ENCODE measurements at places on chromosomes 12 and 14.
A peak's percentile ranks its signal among the peaks of the same experiment; 100 is the strongest.

DNA sequence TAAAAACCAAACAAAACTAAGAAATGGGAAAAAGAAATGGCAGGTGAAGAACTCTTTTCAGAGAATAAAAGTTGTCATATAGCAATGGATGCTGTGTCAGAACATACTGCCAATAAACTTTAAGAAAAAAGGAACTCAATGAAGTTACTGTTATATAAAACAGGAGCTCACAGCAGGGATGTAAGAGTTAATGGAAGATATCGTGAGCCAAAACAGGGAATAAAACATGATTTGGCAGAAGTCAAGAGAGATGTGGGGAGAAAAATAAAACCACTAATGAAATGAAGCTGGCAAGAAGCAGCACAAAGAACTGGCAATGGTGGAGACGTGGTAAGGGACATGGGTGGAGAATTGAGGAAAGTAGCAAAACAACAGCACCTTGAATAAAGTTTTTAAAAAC, 61.0 kb downstream of the TAOK3 start:
- DNase-seq: no peak

GRCh38 chr12:43306066-43306465, 245.9 kb downstream of the ADAMTS20 start:
- DNase-seq: no peak

- DNase-seq: no peak
These were observed 36.7 kb downstream of the RBM19 start for GRCh38 chr12:113929312-113929989.

- DNase-seq: no peak
These were observed 377.8 kb upstream of the TMEM132C start for GRCh38 chr12:127888943-127889719.

- DNase-seq: no peak
These were observed 21.0 kb downstream of the HECTD4 start for GRCh38 chr12:112361271-112361670.

DNA sequence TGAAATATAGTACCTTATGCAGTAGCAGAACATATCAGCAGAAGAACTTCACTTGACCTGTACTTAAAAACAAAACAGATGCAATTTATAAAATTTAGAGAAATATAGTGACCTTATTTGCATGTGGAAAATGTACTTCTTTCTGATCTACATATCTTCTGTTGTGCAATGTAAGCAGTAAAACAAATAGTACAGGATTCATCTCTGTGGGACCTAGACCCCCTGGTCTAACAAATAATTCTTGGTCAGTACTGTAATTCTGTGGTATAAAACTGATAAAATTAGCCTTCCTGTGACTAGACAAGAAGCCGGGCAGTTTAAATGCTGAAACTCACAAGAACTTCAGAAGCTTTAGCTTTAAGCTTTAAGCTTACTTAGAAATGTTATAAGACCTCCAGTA, 21.6 kb downstream of the HIF1A start:
- no peak for DNase-seq

- DNase-seq: no peak
These were observed 1.8 kb upstream of the FSCB start for GRCh38 chr14:44508834-44509233.

- no peak for DNase-seq
These were observed 64.5 kb downstream of the AMN start for GRCh38 chr14:102986810-102987579.

GRCh38 chr14:81416981-81417380, 16.9 kb upstream of the STON2 start:
- no peak for DNase-seq

- DNase-seq: no peak
These were observed 83.0 kb downstream of the SLC25A21 start for GRCh38 chr14:37089410-37089809.

- DNase-seq: no peak
These were observed 88.8 kb downstream of the ATF7IP start for GRCh38 chr12:14454098-14454907.

- peak; percentile 98 for DNase-seq
These were observed 171.1 kb downstream of the DACT1 start for GRCh38 chr14:58808828-58809227.

GRCh38 chr12:113899561-113900471, 66.3 kb downstream of the RBM19 start:
- DNase-seq: peak; percentile 85

DNA sequence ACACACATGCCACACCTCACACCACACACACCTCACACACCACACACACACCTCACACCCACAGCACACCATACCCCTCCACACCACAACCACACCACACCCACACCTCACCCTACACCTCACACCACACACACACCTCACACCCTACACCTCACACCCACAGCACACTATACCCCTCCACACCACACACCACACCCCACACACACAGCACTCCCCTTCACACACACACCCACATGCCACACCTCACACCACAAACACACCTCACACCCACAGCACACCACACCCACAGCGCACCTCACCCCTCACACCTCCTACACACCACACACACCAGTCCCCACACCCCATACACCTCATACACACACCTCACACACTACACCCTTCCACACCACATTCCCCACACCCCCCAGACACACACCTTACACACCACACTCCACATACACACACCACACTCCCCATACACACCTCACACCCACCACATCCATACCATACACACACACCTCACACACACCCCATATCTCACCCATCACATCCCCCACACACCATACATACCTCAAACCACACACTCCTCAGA, 80.0 kb downstream of the ACTN1 start:
- no peak for DNase-seq

- no peak for DNase-seq
These were observed 86.9 kb downstream of the ATF7IP start for GRCh38 chr12:14452336-14452735.

- peak; percentile 23 for DNase-seq
These were observed 8.8 kb downstream of the ALDH2 start for GRCh38 chr12:111775205-111776193.

- no peak for DNase-seq
These were observed 18.7 kb downstream of the FBXL14 start for GRCh38 chr12:1575408-1576401.

DNA sequence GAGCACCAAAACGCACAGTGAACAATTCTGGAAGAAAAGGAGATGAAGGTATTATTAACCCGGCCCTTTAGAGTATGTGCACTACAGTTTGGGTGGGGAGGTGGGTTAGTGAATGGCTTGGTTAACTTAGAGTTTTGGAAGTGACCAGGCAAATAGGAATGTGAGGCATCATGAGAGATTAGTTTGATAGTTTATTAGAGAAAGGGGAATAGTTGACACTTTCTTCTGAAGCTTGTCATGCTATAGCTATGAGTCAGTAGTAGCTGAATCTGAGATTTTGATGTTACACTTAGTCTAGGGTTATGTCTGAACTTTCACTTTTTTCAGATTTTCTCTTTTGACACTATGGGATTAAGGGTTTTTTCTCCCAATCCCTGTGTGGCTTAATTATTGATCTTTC, 567.2 kb downstream of the SNAPC1 start:
- no peak for DNase-seq

DNA sequence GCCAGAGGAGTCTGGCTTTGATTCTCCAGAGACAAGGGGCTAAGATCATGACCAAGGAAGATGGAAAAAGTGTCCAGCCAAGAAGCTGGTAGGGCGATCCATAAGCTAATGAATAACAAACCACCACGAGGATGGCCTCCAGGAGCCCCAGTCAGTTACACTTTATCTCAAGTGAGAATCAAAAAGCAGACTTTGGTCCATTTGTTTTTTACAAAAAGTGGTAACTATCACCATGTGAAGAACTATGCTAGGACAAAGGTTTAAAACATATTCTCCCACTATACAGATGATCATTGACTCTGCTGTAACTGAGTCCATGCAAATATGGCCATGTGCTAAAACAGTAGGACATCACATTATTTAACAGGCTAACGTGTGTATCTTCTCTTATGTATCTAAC, 13.9 kb downstream of the SETD3 start:
- DNase-seq: no peak

- DNase-seq: no peak
These were observed 29.8 kb upstream of the DLGAP5 start for GRCh38 chr14:55221186-55221585.

GRCh38 chr14:74260525-74261233, 21.4 kb downstream of the VSX2 start:
- DNase-seq: no peak

- DNase-seq: no peak
These were observed 204.3 kb downstream of the TTC7B start for GRCh38 chr14:90611936-90612335.

DNA sequence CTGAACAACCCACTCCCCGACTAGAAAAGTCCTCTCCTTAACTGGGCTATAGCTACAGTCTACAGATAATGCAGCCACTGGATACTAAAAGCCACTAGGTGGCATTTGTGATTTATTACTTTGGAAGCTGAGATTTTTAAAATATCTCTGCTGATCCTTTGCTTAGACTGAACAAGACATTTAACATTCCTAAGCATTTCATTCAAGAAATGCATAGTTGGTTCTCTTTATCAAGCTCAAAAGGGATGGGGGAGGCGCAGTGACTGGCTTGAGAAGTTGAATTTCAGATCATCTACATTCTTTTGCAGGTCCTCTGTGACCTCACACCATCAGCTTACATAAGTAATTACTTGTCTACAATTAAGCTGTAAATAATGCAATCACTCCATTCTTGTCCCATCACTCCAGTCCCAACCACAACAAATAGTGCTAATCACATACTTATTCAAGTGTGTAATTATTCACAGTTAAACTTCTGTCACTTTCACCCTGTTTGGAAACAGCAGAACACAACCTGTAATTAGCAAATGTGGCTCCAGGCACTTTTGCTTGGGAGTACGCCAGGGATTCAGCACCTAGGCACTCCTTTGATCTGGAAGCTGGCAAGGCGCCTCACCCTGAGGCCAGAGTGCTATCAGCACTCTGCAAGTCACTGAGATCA, 203.6 kb downstream of the NOVA1 start:
- DNase-seq: peak; percentile 79

DNA sequence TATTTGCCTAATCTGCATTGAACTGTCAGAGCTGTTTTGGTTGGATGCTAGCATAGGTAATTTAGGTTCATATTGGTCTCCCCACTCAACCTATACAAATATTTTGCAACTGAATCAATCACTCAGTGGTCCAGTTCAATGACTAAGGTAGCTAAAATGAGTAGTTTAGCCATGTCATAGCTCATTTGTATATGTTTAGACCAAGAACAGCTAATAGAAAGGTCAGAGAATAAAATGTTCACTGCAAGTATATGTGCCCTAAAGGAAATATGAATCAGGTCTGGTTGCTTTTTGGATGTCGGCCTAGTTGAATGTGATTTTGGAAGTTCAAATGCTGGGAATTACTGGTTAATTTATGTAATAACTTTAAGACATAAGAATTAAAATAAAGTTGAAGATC, 883.9 kb downstream of the LRFN5 start:
- DNase-seq: no peak

GRCh38 chr14:74619672-74620131, 7.7 kb upstream of the LTBP2 start:
- no peak for DNase-seq

DNA sequence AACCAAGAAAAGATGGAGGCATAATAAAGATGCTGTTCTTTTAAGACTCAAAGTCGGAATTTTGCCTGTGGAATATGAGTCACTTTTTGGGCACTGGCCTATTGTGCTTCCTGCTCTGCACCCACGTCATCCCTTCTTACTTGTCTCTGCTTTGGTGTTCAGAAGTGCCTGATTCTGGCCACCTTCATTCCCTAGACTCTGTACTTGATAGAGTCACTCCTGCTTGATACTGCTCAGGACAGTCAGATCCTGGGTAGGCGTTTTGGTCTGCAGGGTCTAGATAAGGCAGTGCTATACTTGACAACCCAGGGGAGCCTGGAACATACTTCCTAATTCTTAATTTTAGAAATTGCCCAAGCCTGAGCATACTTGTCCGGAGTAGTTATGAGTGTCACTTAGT, 1.9 kb downstream of the LRRK2 start:
- no peak for DNase-seq

- no peak for DNase-seq
These were observed 150.1 kb upstream of the FSCB start for GRCh38 chr14:44657203-44657602.

DNA sequence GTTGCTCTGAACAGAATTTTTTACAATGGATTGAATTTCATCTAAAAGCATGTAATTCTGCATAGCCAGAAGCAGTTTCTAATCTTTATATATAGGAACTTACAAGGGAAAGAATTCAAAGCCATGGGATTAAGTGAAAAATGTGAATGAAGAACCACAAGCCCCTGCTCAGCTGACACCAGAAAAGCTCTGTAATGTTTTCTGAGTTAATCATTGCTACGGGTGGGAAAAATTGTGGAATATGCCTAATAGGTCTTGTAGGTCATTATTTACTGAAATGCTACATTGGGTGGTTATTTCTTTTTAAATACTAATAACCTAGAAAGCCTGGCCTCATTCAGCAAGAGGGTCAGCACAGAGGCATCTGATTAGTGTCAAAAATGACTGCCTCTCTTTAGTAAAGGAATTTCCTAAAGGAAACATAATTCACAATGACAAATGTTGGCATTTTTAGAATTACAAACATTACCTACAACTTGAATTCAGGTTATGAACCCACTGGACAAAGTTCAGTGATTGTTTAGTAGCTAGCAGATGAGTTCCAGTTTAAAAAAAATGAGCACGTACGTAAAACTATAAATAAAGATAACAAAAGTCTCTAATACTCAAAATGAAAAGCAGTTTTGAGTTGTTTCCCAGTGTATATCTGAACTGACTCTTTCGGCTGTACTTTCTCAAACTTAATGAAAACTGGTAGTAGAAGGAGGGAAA, 75.3 kb downstream of the BMP4 start:
- DNase-seq: no peak

DNA sequence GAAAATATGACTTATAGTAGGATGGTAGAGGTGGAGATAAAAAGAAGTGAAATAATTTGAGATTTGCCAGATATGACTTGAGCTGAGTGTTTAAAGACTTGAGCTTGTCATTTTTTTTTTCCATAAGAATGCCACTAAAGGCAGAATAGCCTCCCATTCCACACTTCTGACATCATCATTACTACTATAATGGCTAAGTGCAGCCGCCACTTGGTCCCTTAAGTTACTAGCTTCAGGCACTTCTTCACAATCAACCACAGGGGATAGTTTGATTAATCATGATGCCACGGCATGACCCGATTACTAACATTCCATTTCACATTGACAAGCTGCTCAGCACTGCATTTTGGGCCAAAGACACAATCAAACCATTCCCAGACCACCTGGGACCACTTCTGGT, 127.9 kb downstream of the EFCAB11 start:
- no peak for DNase-seq
